ENCODE measurements at places on chromosomes 4 and X.

DNA sequence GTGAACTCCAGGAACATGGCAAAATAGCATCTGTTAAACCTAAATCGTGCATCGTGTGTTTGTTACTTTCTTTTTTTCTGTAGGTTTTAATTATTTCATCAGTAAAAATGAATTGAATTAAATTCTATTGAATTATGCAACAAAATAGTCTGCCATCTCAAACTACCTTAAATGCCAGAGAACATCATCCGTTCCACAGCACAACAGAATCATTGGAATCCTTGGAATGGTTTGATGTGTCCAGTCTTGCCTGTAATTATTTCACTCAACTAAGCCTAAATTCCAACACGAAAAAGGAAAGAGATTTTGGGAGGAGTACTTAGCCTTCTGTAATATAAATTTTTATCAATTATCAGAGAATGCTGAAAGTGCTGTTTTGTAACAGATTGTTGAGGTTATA is 17.1 kb upstream of the SLC7A11 start:
- no peak for DNase-seq

DNA sequence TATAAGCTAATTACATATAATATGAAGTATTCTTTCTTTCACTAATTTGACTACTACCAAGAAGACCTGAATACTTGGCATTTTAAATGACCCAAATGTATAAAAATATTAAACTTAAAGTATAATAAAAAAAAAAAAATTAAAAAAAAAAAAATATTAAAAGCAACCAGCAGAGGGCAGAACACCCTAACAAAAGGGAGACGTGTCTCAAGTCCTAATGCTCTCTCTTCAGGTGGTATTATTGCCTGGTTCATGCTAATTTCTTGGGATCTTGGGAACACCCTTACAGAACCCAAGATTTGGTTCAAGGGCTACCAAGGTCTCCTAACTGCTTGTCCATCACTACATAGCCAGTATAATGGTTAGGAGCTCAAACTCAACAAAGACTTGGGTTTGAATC is 754.8 kb downstream of the RAB28 start:
- no peak for DNase-seq

DNA sequence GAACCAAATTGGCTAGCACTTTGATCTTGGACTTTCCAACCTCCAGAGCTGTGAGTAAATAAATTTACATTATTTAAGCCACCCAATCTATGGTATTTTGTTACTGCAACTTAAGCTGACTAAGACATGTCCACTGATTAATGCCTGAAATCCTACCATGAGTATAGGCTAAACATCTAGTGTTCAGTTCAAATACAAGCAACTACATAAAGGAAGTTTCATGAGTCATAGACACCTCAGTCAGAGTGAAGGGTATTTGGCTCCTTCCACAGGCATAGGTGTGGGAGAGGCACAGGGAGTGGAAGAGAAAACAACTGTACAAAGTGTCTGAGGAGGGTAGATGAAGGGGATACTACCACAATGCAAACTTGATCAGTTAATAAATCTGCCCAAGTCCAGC is 35.5 kb upstream of the PCDH19 start:
- no peak for DNase-seq

DNA sequence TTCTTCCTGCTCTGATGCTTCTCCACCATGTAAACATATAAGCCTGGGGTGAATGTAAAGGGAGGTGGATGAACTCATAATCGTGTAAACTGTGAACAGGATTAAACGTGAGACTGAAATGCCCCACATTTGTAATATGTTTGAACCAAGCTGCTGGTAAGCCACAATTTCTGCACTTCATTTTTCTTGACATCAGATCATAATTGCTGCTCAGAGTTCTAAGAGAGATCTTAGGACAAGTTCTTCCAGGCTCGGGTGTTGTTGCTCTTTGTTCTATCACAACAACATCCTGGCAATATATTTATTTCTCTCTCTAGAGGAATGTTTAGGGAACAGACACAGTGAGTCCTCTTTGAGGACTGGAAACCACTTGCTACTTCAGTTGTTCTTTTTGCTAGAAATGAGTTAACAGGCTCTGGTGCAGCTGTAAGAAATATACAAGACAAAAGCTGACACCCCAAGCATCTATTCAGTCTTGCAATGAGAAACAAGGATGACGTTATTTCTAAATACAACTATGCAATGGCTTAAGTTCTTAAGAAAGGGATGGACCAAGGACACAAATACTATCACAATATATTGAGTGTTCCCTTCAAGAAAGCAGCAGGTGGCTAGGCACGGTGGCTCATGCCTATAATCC is 59.6 kb downstream of the LNX1 start:
- DNase-seq: no peak

DNA sequence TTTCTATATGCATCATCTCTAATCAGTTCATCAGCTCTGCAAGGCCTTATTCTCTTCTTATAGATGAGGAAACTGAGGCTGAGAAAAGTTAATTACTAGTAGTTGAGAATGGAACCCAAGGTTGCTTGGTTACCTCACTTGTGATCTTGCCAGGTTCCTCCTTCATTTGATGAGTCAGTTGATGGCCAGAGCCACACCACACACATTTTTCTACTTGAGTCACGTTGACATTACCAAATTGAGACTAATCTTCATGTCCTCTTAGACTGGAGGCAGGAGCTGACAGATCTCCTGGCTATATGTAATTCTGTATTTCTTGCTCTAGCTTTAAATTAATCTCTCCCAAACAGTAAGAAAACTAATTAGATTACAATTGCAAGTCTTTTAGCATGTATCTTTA is 428.4 kb downstream of the AFF2 start:
- no peak for DNase-seq

DNA sequence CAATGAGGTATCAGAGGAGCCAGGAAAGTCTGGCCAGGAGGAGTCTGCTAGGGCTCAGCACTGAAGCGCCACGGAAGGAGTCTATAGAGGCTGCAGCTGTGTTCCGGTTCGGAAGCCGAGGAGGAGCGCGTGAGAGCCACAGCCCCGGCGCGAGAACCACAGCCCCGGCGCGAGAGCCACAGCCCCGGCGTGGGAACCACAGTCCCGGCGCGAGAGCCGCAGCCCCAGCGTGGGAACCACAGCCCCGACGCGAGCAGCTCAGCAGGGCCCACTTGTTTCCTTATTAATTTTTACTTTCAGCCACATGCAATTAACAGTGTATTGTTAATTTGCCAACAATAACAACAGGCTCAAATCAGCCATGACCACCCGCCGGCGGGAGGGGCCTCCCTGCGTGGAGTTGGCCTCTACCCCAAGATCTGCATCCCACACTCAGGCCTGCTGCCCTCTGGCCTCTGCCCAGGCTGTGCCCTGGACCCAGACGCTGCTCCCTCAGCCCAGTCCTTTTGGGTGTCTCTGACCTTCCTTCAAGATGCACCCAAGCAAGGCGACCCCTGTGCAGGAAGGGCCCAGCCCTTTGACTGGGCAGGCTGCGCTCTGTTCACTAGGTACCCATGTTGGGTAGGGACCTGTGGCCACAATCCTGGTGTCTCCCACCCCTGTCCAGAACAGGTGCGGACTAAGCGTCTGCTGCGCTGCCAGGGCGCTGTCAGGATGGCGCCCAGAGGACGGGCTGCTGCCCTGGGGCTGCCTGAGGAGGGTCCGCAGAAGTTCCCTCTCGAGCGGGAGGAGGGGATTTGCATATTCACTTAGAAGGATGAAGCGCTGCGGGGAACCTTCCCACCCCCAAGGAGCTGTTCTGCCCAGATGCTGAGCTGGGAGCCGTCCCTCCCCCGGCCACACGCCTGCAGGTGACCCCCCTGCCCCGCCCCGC is 113.8 kb downstream of the ADRA2C start:
- no peak for DNase-seq

DNA sequence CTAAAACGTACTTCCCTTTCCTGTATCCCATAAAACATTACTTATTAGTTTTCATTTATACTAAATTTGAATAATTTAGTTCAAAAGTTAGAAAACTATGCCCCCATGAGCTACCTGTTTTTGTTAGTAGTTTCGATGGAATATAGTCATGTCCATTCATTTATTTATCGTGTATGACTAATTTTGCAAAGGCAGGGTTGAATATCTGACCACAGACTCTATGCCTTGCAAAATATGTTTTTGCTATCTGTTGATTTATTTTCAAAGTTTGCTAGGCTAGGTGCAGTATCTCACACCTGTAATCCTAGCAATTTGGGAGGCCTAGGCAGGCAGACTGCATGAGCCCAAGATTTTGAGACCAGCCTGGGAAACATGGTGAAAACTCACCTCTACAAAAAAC is 78.4 kb downstream of the PDS5A start:
- no peak for DNase-seq

DNA sequence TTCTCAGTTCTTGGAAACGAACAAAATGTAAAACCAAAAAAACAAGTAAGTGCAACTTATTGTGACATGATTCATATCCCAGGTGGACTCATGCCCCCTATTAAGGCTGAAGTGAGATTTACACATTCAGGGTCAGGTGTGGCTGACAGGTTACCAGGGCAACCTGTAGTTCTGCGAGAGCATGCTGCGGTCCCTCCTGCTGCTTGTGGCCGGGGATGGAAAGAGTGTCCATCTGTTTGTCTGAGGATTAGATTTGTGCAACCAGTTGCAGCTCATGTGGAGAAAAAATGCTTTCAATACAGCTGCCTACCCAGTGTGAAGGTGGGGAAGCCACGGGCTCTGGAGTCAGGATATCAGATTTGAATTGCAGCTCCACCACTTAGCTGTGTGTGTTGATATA is 78.8 kb downstream of the FAM184B start:
- no peak for DNase-seq

- DNase-seq: no peak
Observed at GRCh38 chr4:18291256-18291655, 269.7 kb upstream of the LCORL start.

All from activated CD8-positive, alpha-beta memory T cell treated with anti-CD3 and anti-CD28 coated beads for 1 hour (primary cell).